SK-N-SH (cell line): ENCODE measurements at places on chromosomes 16 and 17.

DNA sequence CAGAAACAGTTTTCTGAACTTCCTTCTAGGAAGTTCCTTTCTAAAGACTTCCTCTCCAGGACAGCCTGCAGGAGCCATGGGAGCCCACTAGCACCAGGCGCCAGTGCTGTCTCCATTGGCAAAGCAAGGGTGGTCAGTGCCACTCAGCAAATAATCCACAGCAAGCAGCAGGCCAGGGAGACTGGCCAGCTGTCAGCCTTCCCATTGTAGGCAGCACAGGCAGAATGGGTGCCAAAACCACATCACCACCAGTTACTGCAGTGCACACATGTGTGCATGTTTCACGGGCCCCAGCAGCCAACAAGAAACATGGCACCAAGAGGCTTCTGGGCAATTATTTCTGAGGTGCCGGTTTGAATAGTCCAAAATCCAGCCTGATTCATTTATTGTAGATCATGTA lies 26.7 kb downstream of the DNASE1 start:
- DNase-seq: no peak

- DNase-seq: no peak
These were observed 122.4 kb downstream of the LAT start for GRCh38 chr16:29107299-29107698.

DNA sequence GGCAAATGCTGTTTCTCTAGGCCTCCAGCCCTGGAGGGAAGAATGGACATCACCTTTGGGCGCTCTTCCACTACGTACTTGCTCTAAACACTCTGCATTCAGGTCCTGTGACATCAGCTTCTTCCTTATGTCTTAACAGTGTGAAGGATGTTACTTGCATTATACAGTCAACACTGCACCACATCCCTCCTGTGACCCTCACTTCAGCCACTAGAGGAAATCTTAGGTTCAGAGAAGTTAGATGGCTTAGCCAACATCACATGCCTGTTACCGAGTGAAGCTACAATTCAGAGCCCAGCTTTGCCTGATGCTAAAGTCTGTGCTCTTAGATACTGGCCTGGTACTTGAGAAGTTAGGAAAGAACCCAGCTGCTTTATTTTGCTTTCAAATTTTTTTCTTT lies 18.3 kb downstream of the UBFD1 start:
- DNase-seq: no peak

- DNase-seq: peak; percentile 74
These were observed 7.2 kb downstream of the DLX3 start for GRCh38 chr17:49987681-49988441.

DNA sequence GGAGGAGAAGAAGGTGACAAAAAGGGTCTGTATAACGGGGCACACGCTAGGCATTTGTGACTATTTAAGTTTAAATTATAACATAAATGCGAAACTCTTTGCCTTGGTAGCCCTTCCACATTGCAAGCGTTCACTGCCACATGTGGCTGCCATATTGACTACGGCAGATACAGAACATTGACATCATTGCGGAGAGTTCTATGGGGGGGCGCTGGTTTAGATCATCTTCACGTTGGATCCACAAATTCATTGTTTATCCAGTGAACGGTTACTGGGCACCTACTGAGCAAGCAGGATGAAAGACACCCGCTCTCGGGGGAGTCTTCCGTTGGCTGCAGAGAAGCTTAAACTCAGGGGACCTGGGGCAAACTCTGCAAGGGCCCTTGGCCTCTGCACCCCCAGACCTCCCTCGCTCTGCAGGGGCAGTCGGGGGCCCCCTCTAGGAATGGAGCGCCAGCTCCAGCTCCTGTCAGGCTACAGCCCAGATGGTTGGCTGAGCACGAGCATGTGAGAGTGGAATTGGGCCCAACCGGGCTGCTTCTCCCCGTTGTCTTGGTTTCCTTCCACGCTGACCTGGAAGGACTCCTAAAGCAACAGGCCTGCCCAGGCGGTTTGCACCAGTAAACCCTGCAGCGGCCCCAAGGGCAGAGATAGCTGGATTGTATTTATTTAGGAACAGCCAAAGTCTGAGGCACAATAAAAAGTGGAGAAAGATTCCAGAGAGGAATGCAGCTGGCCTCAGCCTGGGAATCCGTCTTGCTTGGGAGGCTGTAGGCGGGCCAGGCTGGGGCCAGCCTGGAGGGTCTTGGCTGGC lies 172.2 kb downstream of the SEC14L1 start:
- DNase-seq: peak; percentile 29

DNA sequence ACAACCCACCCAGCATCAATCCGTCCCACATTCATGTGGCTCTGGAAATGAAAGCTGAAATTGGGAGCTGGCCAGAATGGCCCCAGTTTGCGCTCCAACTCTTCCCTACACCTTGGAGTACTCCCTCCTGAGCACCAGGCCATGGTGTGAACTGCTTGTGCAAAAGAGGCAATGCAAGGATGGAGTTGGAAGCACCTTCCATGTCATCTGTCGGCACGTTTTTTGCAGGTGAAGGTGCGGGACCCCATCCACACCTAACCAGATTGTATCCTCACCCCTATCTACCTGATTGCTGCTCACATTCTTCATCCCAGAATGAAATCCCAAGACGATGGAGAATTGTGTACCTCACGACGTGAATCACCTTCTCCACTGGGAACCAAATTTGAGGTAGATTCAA lies 136.6 kb upstream of the WSB1 start:
- no peak for DNase-seq

DNA sequence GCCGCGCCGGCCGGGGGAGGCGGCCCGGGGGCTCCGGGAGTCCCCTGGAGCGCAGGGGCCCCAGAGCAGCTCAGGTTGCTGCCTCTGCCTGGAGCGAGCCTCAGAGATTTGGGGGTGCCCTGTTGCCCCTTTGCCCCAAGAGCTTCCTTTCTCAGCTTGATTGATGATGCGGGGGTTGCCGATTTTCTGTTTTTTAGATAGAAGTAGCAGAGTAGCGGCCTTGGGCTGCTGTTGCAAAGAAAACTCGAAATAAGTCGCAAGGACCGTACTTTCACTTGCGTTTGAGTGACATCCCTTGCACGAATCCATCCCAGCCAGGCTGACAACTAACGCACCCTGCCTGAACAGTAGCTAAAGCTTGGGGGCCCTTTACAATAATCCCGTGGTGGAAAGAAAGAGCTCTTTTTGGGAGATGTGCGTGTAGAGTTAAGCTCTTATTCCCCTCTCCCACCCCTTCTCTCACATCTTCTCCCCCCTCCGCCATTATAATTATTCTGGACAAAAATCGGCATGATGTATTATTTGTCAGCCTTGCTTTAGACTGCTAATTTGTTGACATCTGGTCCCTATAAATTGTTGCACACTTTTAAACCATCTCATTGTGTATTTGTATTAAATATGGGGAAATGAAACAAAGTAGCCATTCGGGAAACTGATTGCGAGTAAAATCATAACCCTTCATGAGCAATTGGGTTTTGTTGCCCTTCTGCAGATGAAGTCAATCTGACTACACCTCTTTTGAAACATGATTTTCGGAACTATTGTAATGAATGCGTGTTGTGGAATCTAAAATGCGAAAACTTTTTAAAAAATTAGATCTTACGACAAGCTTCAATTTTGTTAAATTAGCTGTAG lies 873 bp downstream of the USP10 start:
- peak; percentile 37 for DNase-seq

- DNase-seq: no peak
These were observed 3.6 kb downstream of the ACADVL start for GRCh38 chr17:7223375-7223774.

DNA sequence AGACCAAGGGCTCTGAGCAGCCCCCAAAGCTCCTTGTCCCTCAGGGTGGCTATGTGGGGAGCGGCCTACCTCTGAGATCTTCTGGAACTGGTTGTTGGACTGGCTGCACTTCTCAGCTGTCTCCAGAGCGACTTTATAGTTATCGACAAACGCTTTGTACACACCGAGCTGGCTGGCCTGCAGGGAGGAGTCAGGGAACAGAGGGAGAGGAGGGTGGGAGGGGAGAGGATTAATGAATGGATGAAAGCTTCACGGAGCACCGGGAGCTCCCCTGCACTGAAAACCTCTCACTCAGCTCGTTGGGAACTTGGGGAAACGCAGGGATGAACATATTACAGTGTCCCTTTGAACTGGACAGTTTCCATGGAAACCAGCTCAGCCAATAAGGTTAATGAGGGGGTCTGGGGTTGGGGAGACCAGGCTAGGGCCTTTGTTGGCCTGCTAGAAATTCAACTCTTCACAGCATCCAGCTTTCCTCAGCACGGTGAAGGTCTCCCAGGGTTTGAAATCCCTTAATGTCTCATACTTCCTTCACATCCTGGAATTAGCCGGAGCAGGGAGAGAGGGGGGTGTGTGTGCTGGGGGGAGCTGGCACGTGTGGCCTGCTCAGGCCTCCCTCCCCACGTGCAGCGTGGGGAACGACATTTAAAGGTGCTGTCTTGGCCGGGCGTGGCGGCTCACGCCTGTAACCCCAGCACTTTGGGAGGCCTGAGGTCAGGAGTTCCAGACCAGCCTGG lies 86.7 kb downstream of the TIMM22 start:
- no peak for DNase-seq

DNA sequence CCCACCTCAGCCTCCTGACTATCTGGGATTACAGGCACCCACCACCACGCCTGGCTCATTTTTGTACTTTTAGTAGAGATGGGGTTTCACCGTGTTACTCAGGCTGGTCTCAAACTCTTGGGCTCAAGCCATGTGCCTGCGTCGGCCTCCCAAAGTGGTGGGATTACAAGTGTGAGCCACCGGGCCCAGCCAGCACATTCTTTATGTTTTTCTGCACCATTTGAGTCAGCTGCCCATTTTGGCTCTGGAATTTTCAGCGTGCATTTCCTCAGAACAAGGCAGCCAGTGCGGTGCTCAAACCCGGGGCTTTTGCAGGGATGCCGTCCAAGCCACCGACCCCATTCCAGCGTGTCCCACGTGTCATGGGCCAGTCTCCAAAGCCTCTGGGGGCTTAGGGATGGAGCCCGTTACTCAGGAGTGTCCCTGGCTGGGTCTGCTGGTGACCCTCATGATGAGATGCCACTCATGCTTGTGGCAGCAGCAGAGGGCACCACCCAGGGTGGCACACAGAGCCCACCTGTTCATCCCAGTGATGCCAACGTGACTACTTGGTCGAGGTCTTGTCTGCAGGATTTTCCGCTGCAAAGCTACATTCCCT lies 3.7 kb upstream of the RAB40C start:
- DNase-seq: no peak

- DNase-seq: peak; percentile 61
These were observed 224.3 kb downstream of the MSI2 start for GRCh38 chr17:57480438-57481196.

- DNase-seq: no peak
These were observed 25.6 kb downstream of the LRRC75A start for GRCh38 chr17:16466407-16466806.

DNA sequence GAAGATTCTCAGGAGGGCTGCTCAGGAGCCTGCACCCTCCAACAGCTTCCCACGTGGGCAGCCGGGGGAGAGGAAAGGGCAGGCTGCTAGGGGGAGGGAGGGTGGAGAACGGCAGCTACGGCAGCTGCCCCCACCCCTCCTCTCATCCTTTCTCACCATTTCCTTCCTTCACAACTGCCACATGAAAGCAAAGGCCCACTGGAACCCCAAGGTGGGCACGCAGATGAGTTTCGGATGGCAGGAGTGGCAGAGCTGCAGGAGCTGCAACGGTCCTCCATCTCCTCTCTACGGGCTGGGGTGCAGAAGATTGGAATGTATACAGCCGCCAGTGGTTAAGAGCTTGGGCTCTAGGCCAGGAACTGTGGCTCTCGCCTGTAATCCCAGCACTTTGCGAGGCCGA lies 77.7 kb downstream of the GAS7 start:
- no peak for DNase-seq

DNA sequence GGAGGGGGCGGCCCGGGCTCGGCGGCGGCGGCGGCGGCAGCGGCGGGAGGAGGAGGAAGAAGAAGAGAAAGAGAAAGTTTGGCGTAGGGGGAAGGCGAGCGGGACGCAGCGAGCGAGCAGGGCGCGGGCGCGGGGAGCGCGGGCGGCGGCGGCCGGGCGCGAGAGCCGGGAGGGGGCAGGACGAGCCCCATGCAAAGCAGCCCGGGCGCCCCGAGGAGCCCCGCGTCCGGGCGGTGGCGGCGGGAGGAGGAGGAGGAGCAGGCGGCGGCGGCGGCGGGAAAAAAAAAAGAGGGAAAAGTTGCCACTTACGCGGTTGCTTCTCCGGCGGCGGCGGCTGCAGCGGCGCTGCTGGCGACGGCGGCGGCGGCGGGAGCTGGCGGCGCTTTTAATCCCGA lies 10.3 kb upstream of the ZFHX3 start:
- peak; percentile 72 for DNase-seq

DNA sequence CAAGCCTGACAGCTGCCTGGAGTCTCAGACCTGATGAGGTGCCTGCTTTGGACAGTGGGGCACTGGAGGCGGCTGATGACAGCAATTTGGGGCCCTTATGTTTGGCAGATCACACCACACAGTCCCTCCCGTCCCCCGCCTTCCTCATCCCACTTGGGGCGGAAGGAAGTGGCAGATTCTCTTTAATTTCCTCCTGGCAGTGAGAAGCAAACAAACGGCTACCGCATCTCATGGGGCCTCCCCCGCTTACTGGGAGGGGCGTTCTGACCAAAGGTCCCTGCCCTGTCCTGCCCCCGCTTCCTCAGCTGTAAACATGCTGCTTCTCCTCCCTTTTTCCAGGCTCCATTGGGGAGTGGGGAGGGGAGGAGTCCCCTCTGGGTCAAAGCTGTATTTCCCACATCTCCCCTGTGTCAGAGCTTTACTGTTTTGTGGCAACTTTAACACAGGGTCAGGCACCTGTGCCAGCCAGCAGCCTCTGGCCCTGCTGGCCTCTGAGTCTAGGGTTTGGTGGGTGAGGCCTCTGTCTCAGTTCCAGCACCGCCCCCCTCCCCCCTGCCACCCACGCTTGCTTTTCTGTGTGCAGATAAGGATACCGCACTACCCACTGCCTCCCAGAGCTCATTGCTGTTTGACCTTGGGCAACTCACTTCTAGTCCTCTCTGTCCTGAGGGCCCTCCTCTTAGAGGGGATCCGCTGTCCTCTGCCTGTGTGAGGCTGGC lies 5.4 kb upstream of the NFATC3 start:
- DNase-seq: no peak

- DNase-seq: no peak
These were observed 354.0 kb downstream of the FOXL1 start for GRCh38 chr16:86932130-86932982.

DNA sequence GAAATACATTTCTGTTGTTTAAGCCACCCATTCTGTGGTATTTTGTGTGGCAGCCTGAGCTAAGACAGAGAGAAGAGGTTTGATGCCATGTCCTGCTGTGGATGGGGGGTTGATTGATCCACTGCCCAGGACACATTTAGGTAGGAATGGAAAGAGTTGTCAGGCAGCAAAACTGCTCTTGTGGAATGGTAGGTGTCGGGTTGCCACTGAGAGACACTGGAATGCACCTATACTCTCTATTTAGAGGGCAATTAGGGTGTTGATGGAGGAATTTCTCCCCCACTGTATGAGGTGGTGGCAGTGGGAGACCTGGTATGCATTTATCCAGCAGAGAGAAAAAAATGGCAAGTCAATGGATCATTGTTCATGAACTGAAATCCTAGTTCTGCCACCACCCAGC lies 30.9 kb downstream of the CBLN1 start:
- no peak for DNase-seq

GRCh38 chr17:68195667-68196393 lies 52.0 kb upstream of the AMZ2 start:
- peak; percentile 73 for DNase-seq
